ENCODE measurements at places on chromosomes 4 and X.

DNA sequence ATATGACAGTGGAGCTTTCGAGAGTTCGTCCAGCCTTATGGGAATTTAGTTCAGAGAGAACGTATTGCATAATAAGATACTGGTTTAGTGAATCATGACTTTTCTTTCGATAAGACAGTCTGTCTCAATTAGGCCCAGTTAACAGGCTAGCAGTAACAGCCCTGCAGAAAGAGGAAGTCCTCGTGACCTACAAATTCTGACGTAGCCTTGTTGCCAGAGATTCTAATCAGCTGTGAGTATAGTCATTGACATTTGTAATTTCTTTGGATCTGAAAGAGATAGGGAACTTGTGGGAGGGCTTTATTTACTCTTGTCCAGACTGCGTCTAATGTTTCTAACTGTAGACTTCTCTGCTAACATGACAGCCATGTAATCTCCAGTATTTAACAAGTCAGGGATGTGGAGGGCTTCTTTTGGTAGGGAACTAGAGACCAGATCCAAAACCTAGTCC, 15.8 kb downstream of the ART3 start:
- no peak for DNase-seq

GRCh38 chr4:27024805-27025204, 164.2 kb downstream of the STIM2 start:
- DNase-seq, result no peak

- no peak for DNase-seq
Measured at GRCh38 chrX:15549189-15550012, 48.8 kb downstream of the BMX start.

- no peak for DNase-seq
Measured at GRCh38 chrX:134683351-134684005, 25.2 kb upstream of the PLAC1 start.

DNA sequence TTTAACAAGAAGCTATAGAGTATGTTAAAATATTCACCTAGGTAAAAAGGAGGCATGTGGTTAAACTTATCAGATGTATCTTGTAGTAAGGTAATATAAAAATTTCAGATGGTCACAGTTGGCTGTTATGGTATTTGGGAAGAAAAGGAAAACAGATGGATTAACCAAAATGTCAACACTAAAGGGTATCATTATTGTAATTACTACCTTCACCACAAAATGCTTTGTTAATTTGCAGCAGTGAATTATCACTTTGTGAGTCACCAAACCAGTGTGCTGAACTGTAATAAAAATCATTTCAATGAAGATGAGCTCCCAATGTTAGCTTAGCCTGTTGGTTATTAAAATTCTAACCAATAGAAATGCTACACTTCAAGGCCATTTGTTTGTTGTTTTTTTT, 233.9 kb downstream of the RPA4 start:
- no peak for DNase-seq
